ENCODE measurements at places on chromosomes 16 and 17. TPM values are rescaled to one million over a fixed set of nuclear protein-coding genes. Genes with fewer than 3 reads are reported as not detected.

The ZNF598 gene
- polyA plus RNA-seq = 16.9 TPM

The SLC16A11 gene
- polyA plus RNA-seq = 0.93 TPM

The PITPNC1 gene
- 21.3 TPM for polyA plus RNA-seq

The ST6GALNAC1 gene
- 0.53 TPM for polyA plus RNA-seq

The TOP2A gene
- 162 TPM for polyA plus RNA-seq

The STXBP4 gene
- 21.1 TPM for polyA plus RNA-seq

The HID1 gene
- 5.4 TPM for polyA plus RNA-seq

The SOX8 gene
- 3.7 TPM for polyA plus RNA-seq

The GLYR1 gene
- polyA plus RNA-seq = 150 TPM

The AMDHD2 gene
- polyA plus RNA-seq = 23.8 TPM

The CDH13 gene
- 10.4 TPM for polyA plus RNA-seq

The SPNS3 gene
- polyA plus RNA-seq = 1.6 TPM

The CEP295NL gene
- 0.15 TPM for polyA plus RNA-seq

The OR2C1 gene
- 1.0 TPM for polyA plus RNA-seq

The C16orf46 gene
- 2.3 TPM for polyA plus RNA-seq

The KRT23 gene
- 2.1 TPM for polyA plus RNA-seq

The UNC119 gene
- polyA plus RNA-seq = 46.3 TPM

The FGF11 gene
- polyA plus RNA-seq = 17.1 TPM

The FSCN2 gene
- 1.2 TPM for polyA plus RNA-seq

The CDH11 gene
- polyA plus RNA-seq = 158 TPM

The CTRL gene
- polyA plus RNA-seq = 9.4 TPM

Measured in left renal pelvis (tissue), 4 donors.